ENCODE measurements at places on chromosomes 1 and 21.

DNA sequence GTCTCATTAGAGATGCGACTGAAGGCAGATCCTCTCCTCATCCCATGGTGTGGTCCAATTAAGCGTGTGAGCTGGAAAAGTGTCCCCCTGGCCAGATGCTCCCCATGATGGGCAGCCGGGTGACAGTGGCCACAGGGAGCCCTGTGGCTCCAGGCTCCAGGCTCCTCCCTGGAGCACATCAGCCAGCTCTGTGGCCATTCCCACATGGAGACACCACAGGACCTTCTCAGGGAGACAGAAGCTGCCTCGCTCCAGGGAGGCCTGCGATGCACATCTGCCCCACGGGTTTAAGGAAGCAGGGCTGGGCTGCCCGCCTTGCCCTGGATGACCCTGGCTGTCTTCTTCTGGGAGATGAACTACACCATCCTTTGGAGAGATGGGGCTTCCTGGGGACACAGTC is 99.9 kb upstream of the TLR5 start:
- no peak overlapping the region for H3K27ac ChIP-seq
- no peaks in the 10 kb centered on the region for H3K36me3 ChIP-seq
- no peak for DNase-seq
- H3K4me3 ChIP-seq, result no peak overlapping the region

- no peak overlapping the region for H3K27ac ChIP-seq
- DNase-seq, result no peak
- peaks cover 6% of the 10 kb centered on the region for H3K36me3 ChIP-seq
- H3K4me1 ChIP-seq, result peaks cover 9% of the 10 kb centered on the region
- no peak overlapping the region for H3K4me3 ChIP-seq
Observed at GRCh38 chr1:211583011-211583992, 4.3 kb upstream of the SLC30A1 start.

DNA sequence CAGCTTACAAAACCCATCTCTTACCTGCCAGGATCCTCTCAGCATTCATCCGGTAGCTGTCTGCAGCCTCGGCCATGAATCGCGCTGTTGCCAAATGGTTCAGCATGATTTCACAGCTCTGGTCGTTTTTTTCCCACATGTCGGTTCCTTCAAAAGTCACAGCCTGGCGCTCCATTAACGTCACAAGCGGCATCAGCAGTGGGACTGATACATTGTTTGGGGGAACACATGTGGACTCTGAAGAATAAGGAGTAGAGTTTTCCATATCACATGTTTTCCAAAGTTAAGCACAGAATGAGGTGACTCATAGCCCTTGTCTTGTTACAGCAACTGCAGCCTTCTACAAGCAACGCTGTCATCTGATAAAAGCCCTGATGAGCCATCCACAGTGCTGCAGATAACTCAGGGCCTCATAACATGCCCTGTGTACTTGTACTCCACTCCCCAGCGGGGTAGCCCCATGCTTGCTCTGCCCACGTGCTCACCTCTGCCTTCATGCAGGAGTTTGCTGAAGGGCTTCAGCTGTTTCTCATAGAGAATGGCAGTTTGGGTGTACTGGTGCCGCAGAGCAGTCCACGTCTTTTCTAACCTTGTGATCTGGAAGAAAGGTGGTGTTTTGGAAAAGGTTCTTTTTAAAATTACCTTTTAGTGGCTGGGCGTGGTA is 114.2 kb downstream of the BCAR3 start:
- DNase-seq, result no peak
- no peak overlapping the region for H3K4me3 ChIP-seq
- H3K4me1 ChIP-seq, result no peaks in the 10 kb centered on the region
- H3K36me3 ChIP-seq, result no peaks in the 10 kb centered on the region
- H3K27ac ChIP-seq, result no peak overlapping the region
- H3K27me3 ChIP-seq, result peaks cover 14% of the 10 kb centered on the region

DNA sequence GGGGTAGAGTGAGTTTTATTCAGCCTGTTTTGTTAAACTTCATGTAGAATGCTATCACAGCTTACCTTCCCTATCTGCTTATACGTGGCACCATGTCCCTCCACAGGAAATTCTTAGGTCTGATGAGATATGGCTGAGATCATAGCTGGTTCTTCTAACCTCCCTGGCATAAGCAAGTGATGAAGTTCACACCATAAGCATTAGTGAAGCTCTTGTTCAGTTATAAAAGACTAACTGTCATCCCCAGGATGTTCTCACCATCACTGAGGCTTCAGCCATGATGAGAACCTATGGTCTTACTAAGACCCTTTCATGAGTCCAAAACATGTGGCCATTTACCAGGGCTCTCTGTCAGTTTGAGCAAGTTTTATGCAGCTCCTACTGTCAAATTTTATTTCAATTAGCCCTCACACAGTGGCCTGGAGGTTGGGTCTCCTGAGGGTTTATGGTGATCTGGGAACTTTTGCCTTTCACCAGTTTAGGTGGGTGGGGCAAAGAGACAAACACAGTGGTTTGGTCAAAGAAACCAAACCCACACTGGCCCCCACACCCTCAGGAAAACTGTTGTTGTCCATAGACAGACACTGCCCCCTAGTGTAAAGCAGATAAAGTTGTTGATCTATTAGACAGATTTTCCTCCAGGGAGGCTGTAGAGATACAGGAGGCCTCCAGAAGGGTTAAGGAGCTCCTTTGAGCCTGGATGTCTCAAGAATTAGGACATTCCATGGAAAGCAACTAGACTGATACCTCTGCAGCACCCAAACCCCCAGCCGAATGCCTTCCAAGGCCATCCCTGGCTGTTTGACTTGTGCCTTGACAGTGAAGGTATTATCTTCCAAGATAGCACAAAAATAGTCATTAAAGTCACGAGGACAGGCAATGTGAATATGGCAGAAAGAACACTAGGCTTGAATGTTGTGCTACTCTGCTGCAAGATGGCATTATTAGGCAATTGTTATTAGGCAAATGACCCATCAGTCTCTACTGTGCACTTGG is 5.0 kb downstream of the SLC22A15 start:
- H3K4me3 ChIP-seq, result no peak overlapping the region
- H3K27ac ChIP-seq, result no peak overlapping the region
- H3K4me1 ChIP-seq, result peaks cover 9% of the 10 kb centered on the region
- peak; percentile 3 for DNase-seq
- H3K27me3 ChIP-seq, result peaks cover 15% of the 10 kb centered on the region

DNA sequence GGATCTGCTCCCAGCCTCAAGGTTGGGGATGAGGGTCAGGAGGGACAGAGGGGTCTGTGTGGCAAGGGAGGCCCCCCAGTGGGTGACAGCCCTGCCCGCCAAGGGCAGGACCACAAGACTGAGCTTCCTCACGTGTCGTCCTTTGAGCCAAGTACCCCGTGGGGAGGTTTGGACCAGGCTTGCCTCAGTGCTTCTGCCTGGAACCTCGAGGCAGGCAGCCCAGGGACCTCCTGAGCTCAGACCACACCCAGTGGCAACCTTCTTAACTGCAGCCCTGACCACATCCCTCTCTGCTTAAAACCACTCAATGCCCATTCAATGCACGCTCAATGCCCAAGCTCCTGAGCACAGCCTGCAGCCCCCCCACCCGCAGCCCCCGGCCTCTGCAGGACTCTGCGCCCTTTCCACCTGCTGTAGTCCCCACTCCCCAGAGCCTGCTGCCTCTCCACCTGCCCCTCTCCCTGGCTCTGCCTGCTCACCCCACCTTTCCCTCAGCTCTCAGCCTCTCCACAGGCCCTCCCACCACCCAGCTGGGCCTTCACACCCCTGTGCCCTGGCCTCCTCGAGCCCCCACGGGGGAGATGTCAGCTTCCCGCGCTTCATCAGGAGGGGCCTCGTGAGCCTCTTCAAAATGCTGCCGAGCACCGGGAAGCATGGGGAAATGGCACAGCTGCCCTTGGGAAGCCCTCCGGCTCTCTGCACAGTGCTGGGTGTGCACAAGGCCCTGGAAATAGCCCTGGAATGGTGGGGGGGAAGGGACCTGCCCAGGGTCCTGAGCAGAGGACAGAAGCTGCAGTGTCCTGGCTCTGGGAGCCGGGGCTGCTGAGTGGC is 129.3 kb upstream of the VAMP3 start:
- H3K27me3 ChIP-seq, result peaks cover 4% of the 10 kb centered on the region
- H3K27ac ChIP-seq, result no peak overlapping the region
- DNase-seq, result no peak
- no peaks in the 10 kb centered on the region for H3K36me3 ChIP-seq
- H3K4me3 ChIP-seq, result no peak overlapping the region
- H3K4me1 ChIP-seq, result peaks cover 2% of the 10 kb centered on the region
